H9 (cell line): ENCODE measurements at places on chromosomes 5 and 9. TPM values are rescaled to one million over a fixed set of nuclear protein-coding genes. Genes with fewer than 3 reads are reported as not detected.

PRUNE2 gene
- total RNA-seq, result 9.7 and 12.1 TPM in 2 replicates

BARX1 gene
- total RNA-seq, result 1.2 TPM in 2 replicates

WDR38 gene
- total RNA-seq, result not detected in 2 replicates

MARCHF3 gene
- 17.7 and 23.1 TPM in 2 replicates for total RNA-seq

MCCC2 gene
- total RNA-seq, result 62.7 and 64.2 TPM in 2 replicates

- DNase-seq, result no peak
Observed at GRCh38 chr5:119289438-119290044, 66.3 kb upstream of the TNFAIP8 start.
